NCI-H446 (cell line): ENCODE measurements at places on chromosomes 6 and 20.

GRCh38 chr6:96532399-96532798, 10.8 kb downstream of the UFL1 start:
- no peak for DNase-seq

- DNase-seq: peak; percentile 35
Observed at GRCh38 chr6:15673666-15674065, 10.8 kb upstream of the DTNBP1 start.

GRCh38 chr20:36400909-36401735, 95.0 kb downstream of the DLGAP4 start:
- DNase-seq: no peak

DNA sequence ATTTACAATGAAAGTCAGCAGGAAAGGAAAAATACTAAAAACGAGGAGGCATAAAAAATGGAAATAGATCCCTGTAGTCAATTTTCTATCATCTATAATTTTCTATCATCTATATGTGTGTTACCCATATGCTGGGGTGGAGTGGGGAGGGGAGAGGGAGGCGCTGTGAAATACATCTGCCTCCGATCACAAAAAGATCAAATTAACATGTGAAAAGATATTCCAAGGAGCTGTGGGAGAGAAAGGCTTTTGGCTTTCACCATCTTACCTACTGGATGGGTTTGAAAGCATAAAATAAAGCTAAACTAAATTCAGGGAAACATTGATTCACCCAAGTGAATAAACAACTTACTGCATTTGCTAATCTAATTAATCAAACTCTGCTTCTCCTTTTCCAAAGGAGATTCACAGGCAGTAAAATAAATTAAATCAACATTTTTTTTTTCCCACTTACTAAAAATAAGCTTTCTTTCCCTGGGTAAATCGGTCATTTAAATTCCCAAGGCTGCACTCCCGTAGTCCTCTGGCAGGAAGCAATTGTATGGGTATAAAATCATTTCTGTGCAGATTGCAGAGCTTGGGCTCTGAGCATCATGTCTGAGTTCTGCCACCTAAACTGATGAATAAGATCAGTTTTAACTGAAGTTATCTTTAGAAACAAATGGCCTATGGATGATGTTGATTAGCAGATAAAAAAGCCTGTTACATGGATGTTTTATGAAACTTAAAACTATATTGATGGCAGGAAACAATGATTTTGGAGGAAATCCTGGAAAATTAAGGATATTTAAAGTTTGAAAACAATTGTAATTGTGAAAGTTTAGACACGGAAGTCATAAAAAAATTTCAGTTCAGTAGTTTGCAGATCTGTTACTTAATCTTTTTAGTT, 147.9 kb downstream of the SOX4 start:
- DNase-seq: no peak

- peak; percentile 94 for DNase-seq
Observed at GRCh38 chr6:155171109-155171746, 92.6 kb upstream of the CLDN20 start.

- DNase-seq: no peak
Observed at GRCh38 chr20:6613280-6613861, 154.1 kb upstream of the BMP2 start.

GRCh38 chr6:129785047-129785755, 75.2 kb upstream of the ARHGAP18 start:
- no peak for DNase-seq

DNA sequence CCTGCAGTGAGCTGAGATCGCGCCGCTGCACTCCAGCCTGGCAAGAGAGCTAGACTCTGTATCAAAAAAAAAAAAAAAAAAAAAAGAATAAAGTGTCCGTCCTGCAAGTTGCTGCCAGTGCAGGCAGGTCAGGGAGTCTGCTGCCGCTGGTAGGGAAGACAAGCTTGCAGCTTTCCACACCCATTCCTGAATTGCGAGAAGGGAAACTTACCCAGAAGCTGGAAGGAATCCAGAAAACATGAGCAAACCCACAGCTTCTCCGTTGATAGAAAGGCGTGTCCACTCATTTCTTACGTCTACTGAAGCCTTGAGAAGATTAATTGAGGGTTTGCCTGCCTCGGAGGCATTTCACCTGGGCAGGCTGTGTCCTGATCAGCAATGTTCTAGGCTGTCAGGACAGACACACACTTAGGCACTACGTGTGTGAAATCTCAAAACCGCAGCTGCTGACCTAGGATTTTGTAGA, 61.6 kb upstream of the DSP start:
- DNase-seq: no peak

DNA sequence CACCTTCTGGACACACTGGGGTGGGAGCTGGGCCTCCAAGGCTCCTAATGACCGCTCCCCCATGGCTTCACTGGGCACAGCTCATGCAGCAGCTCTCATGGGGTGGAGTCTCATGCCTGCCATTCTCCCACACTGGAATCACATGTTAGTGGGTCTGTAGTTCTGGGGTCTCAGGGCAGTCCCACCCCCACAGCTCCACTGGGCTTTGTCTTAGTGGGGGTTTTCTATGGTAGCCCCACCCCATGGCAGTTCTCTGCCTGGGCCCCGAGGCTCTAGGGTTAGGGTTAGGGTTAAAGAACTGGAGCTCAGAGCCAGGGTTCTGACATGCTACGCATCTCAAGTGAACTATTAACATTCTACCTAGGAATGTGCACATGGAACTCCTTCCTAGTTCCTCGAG, 139.0 kb downstream of the PCSK2 start:
- DNase-seq: no peak

DNA sequence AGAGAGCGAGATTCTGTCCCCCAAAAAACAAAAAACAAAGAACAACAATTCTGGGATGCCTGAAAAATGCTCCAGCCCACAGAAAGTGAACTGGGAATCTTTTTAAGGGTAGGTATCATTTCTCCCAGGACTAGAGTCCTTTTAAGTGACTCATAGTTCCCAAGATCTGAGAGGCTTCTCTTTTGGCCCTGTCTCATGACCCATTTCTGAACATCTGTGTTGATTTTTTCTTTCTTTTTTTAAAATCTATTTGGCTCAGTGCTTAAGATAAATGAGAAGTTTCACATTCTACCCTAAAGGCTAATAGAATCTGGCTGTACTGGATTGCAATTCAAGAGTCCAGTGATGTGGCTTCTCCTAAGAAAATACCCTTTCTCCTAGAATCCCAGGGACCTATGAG, 217.6 kb upstream of the FOXQ1 start:
- DNase-seq: no peak

DNA sequence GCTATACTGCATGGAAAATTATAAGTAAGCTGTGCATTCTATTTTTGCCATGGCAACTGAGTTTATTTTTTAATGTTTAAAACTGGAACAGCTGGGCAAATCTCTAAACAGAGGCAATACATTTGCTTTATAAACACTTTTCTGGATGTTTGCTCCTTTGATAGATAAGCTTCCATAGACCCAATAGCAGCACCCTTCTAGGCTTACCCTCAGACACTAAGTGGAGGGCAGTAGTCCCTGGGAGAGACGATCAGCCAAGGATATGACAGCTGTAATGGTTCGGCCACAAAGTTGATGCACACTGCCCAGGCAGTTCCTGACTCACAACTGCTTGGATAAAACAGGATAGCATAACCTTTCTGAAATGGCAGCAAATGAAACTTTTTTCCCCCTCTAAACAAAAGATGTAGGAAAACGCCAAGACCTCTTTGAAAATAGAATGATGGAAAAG, 8.5 kb upstream of the MRPS10 start:
- no peak for DNase-seq

- no peak for DNase-seq
Observed at GRCh38 chr20:32397567-32398084, 39.5 kb downstream of the ASXL1 start.

DNA sequence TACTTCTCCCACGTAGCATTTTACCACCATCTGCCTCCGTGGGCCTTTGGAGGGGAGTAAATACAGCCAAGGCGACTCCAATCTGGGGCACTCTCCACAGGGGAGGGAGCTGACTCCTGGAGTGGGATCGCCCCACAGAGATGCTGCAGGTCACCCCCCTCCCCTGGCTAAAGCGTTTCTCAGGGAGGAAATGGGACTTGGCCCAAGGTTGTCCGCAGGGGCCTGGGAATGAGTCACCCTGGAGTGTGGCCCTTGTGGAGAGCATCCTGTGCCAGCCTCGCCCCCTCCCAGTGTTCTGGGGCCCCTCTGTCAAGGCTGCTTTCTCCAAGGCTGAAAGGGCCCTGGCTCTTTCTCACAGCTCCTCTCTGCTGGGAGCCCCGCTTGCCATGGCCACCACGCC, 84.5 kb upstream of the QKI start:
- DNase-seq: no peak

GRCh38 chr6:447381-448165, 56.0 kb downstream of the IRF4 start:
- DNase-seq: no peak

DNA sequence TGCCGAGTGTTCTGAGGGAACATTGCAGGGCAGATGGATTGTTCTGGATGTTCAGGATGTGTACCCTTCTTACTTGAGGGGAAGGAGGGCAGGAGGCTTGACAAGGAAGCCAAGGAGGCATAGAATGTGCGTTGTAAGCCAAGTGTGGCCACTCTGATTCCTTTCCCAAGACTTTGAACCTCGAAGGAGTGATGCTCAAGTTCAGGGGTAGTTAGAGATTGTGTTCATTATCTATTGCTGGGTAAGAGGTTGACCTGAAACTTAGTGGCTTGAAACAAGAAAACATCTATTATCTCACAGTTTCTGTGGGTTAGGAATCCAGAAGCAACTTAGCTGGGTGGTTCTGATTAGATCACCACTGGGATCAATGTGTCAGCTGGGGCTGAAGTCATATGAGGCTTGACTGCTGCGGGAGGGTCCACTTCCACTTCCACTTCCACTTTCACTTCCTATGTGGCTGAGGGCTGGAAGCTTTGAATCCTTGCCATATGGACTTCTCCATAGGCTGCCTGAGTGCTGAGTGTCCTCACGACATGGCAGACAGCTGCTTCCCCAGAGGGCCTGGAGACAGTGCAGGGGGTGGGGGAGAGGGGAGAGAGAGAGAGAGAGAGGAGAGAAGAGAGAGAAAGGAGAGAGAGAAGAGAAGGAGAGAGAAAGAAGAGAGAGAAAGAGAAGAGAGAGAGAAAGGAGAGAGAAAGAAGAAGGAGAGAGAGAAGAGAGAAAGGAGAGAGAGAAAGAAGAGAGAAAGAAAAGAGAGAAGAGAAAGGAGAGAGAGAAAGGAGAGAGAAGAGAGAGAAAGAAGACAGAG, 6.9 kb upstream of the CD40 start:
- no peak for DNase-seq

DNA sequence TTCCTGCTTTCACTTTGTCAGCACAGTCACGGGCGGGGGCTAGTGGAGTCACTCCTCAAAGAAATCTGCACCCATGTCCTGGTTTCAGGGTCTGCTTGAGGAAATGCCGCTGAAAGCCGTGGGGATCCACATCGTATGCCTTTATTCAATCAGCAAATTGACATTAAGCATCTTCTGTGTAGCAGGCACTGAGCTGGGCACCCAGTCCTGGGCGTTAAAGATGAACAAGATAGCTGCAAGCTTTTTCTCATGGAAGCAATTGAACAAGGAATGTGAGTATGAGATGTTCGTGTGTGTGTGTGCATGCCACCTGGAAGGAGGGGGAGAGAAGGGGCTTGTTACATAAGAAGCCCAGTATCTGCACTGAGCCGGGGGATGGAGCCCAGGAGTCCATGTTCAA, 243.9 kb downstream of the SMOC2 start:
- DNase-seq: no peak

- DNase-seq: no peak
Observed at GRCh38 chr6:137240168-137240567, 21.0 kb upstream of the IFNGR1 start.

DNA sequence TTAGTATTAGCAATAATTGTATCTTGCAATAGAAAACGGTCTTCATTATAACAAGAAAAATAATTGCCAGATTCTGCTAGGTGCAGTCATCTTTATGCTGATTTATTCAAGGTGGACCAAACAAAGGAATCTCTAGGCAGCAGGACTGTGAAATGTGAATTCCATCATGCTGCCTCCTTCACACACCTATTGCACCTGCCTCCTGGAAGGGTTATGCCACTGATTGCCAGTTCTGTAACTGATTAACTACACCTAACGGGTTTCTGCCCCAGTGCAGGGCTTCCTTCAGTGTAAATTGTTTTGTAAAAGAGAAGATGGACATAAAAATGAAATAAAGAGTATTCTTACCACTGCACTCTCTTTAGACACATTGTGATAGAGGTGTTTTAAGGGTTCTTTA, 96.1 kb downstream of the FOXO3 start:
- no peak for DNase-seq

GRCh38 chr6:15502446-15503345, 160.1 kb downstream of the DTNBP1 start:
- no peak for DNase-seq

DNA sequence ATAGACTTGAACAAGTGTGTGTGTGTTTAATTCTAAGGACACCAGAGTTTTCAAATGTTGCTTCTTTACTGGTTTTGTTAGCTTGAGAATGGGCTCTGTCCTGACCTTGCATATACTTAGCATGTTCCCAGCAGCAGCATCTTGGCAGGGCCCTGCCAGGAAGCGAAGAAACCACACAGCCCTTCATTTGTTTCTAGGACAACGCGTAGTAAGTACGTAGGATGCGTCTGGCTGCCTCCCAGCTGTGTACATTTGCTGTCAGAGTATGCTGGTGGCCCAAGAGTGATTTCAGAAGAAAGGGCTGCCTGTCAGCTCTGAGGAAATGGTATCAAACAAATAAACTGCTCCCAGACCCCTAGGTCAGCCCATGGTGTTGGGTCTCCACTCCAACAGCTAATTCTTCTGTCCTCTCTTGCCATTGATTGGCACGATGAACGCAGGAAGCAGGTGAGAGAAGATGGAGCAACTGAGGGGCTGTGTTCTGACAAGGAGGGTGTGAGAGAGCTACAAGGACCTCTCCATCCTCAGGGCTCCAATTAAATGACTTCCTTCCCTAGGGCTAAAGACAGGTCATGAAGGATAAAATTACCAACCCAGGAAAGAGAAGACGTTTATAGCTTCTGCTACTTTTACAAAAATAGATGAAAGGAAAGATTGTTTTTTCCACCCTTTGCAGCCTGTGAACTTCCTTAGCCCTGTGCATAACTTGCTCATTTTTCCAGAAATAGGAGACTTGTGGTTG, 55.9 kb upstream of the HDDC2 start:
- DNase-seq: no peak

DNA sequence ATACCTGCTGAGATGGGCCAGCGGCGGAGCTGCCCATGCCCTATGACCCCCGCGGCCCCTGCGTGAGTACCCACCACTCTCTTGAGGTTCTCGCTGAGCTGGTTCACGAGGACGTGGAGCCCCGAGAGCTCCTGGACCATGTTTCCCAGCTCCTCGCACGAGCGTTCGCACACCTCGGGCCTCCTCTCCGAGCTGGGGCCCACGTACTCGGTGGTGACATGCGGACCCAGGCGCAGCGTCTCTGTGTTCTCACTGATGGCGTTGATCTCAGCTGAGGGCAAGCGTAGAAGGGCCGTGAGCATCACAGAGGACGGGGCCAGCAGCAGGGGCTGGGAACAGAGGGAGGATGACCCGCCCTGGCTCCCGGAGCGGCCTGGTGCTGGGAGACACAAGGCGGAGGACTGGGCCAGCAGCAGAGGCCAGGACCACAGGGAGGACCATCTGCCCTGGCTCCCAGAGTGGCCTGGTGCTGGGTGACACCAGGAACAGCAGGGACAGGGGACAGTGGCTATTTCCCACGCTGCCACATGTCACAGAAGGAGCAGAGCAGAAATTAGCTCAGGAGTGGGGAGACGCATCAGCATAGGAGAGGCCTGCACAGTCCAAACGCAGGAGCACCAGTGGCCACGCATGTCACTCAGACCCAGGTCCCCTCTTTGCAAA, 11.8 kb downstream of the THBS2 start:
- no peak for DNase-seq
